ENCODE measurements at places on chromosomes 1 and 21.

- no peak for DNase-seq
Observed at GRCh38 chr1:208242941-208243526, 1.1 kb downstream of the PLXNA2 start.

GRCh38 chr1:67760030-67760821, 73.0 kb downstream of the GNG12 start:
- DNase-seq = peak; percentile 45

GRCh38 chr21:35368326-35368725, 319.2 kb upstream of the RUNX1 start:
- no peak for DNase-seq

GRCh38 chr21:26191609-26192008, 21.0 kb upstream of the APP start:
- no peak for DNase-seq

DNA sequence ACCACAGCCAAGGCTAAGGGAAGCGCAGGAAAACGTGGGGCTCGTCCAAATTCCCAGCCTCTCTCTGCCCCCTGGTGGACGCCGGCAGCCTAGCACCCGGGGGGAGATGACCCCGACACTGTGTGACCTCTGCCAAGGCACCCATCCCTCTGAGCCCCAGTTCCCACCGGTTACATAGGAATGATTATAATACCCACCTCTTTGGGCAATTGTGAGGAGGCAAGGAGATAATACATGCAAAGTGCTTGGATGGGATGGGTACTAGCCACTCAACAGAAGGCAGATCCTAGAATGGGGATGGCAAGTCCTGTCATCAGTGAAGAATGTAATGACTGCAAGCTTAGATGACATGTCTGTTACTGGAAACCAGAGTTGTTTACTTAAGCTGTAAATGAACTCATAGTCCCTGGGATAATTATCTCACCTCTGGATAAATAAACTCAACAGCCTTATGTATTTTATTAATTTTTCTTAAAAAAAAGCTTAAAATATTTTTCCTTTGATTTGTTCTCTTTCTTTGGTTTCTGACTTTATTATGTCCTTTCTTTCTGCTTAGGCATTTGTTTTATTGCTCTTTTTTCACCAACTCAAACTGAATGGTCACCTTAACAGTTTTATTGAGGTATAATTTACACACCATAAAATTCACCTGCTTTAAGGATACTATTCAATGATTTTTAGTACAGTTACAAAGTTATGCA, 11.3 kb upstream of the BMP8B start:
- no peak for DNase-seq

DNA sequence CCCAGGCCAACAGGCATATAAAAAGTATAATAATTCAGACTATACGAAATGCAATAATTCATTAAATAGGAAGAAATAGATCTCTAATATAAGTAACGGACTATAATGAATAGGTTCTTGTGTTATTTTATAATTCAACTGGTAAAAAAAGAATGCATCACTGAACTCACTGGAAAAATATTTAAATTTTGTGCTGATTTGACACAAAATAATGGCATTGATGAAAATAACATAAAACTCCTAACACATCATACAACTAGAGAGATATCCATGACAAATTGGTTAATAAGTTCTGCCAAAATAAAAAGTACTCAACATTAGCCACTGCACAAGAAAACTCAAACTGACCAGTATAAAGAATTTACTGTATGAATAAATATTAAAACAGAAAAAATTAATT, 57.1 kb upstream of the RAB4A start:
- DNase-seq = no peak

DNA sequence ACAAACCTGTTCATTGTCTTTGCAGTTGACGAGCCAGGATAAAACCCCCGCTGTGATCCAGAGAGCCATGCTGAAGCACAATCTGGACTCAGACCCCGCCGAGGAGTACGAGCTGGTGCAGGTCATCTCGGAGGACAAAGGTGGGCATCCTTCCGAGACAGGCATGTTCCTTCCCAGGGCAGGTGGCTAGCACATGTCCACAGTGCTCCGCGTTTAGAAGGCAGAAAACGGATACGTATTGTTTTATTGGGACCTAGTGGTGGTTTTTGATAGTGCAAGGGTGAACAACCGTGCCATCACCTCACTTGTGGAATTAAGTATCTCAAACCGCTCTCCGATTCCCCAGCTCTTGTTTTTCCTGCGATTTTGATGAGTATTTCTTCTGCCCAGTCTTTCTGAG, 115.3 kb downstream of the COLGALT2 start:
- DNase-seq = no peak

GRCh38 chr1:93704052-93704451, 22.4 kb upstream of the BCAR3 start:
- DNase-seq = no peak

- no peak for DNase-seq
Observed at GRCh38 chr1:179295164-179295755, 1.7 kb downstream of the SOAT1 start.

DNA sequence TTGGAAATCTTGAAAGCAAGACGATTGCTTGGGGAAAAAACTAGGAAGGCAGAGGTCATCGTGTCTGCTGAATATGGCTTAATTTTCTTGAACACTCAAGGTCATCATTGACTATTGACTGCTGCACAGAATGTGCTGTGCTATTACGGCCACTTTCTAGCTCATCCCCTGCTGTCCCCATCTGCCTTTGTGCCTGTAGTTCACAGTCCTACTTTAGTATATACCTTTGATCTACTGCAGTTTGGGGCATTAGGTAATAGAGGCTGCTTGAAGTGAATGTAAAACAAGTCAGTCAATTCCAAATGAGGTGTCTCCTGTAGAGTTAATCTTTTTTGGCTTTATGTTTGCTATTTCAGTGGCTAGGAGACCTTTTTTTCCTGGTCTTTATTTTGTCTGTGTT, 8.3 kb downstream of the RAB4A start:
- no peak for DNase-seq

- DNase-seq = no peak
Observed at GRCh38 chr1:91381844-91382243, 22.8 kb downstream of the HFM1 start.

DNA sequence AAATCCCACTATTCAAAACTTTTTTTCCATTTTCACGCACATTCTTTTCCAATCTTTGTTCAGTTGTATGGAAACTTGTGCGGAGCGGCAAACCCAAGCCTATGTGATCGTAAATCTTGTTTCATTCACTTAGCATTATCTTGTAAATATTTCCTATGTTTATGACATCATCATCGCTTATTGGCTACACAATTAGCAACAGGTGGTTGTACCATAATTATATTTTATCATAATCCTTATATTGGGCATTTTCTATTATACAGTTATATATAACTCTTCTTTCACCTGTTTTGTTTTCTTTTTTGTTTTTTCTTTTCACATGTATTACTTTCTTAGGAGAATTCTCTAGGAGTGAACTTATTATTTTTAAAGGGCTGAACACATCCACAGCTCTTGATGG, 65.4 kb downstream of the ZSCAN20 start:
- no peak for DNase-seq

- DNase-seq = no peak
Observed at GRCh38 chr1:220732621-220733020, 15.5 kb upstream of the MTARC2 start.

DNA sequence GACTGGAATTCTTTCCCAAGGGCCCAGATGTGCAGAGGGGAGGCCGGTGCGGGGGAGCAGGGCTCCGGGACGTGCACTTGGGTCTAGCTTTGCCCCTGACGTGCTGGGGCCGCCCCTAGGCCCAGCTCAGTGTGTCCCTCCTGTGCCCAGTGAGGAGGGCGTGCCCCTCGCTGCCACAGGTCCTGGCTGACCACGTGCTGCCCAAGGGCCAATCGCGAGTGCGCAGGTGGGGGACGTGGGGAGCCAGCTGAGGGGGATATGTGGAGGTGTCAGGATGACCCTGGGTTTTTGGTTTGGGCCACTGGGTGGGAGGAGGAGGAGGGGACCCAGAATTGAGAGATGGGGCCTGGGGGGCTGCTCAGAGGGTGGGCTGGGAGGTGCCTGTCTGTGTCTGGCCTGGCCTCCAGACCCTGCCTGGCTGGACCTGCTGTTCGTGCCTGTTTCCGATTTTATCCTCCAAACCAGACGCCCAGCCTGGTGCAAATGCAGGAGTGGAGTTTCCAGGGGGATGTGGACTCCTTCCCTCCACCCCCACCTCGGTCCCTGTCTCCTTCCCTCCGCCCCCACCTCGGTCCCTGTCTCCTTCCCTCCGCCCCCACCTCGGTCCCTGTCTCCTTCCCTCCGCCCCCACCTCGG, 6.1 kb upstream of the RNF223 start:
- DNase-seq = no peak

DNA sequence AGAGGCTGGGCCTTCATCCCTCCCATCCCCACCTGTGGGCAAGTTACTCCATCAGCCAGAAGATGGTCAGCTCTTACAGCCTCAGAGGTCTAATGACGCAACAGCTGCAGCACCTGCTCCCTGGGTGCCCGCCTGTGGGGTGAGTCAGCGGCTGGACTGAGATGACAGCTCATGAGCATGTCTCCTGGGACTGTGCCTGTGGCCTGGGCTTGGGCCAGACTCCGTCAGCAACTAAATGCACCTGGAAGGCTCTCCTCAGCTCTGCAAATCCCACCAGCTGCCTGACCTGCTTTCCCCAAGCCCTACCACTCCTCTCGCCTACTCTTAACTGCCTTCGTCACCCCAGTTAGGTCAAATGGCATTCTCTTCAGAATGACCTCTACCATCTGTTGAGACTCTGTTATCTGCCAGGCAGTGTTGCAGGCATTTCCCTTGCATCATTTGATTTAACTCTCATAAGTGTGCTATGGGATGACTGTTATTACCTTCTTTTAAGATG, 47.7 kb downstream of the ETS2 start:
- DNase-seq = no peak

- DNase-seq = no peak
Observed at GRCh38 chr1:100622037-100622436, 84.1 kb downstream of the GPR88 start.

DNA sequence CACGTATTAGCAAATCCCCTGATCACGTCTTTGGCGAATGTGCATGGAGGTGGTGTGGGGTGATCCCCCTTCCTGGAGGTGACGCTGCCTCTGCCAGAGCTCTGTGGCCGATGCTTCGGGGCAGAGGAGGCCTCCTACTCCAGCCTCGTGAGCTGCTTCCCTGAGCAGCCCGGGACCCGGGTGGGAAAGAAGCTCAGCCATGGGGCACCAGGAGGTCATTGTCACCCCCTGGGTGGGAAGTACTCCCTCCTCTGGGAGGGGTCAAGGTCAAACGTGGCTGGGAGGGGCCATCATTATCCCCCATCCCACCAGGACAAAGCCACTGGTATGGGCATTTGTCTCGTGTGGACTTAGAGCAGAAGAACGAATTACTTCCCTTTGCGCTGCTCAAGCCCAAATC, 40.7 kb downstream of the KCNAB2 start:
- no peak for DNase-seq

DNA sequence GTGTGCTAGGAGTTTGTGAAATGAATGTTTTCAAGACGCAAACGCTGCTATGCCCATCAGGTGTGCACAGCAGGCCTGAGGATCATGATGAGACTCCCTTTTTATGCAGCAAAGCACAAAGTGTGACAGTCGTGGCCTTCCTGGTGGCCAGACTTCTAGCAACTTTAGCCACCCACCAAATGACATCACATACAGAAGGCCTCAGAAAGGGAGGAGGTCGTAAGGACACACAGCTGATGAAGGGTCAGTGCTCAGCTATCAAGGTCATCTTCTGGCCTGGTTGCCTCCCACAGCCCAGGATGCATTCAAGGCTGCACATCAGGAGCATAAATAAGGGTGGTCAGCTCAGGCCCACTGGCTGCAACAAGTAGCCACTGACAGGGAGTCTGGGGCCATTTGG, 36.6 kb downstream of the BMP8A start:
- no peak for DNase-seq

- no peak for DNase-seq
Observed at GRCh38 chr21:17334484-17334883, 178.4 kb upstream of the CXADR start.

GRCh38 chr1:99544328-99544727, 101.6 kb upstream of the PALMD start:
- DNase-seq = no peak

DNA sequence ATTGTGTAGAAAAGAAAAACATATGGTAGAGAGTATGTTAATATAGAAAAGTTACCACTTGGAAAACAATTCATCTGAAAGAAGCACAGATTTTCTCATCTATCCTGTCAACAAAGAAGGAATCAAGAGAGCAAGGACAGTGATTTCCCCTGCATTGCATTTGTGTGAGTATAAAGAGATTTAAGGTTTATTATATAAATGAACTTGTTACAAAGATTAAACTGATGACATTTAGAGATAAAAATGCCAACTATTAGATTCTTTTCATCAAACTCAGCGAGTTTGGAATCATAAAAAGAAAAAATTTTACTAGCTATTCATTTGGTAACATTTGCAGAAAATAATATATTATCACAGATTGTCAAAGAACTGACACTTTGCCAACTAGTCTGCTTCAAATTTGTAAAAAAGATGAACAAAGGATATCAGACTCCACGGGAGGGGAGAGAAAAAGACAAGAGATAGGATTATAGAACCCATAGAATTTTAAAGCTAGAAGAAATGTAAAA, at the start of gene RGS21:
Gene RGS21, plus strand, starts transcription at position 51 of the 509 bp plus-strand sequence. CDS start 26,045 bp downstream, outside the sequence.
- no peak for DNase-seq

DNA sequence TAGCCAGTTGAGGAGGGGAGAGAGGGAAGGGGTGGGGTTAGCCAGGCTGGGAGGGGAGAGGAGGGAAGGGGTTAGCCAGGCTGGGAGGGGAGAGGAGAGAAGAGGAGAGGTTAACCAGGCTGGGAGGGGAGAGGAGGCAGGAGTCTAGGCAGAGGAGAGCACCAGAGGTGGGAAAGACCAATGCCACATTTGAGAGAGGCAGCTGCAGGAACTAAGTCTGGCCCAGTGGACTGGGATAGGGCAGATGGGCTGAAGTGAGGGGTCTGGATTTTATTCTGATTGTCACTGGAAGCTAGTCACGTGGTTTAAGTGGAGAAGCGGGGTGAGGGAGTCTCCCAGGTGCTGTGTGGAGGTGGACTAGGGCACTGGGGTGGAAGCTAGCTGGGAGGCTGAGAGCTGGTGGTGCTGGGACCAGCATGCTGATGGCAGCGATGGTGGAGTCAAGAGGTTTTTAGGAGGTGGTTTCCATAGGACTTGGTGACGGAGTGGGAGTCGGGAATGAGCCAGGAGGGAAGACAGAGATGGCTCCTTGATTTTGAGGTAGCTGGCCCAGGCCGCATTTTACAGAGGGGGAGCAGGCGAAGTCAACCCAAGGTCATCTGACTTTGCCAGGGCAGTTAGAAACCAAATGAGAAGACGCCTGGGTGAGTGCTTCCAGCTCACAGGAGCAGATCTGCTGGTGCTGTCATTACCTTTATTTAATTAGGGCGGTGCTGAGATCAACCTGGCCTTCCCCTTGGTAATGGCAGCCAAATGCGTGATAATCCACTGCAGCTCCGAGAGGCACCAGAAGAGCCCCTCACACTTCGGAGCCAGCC, 42.8 kb downstream of the DISP3 start:
- DNase-seq = no peak

GRCh38 chr1:65606426-65606825, 186.0 kb downstream of the LEPR start:
- DNase-seq = no peak

Measured in NCI-H1417 treated with DMSO at 0.1 percent for 48 hours (cell line).